ENCODE measurements at places on chromosomes 2 and 18.

GRCh38 chr2:44838116-44838790, 103.2 kb upstream of the SIX3 start:
- no peak for DNase-seq

GRCh38 chr18:37701967-37702366, 136.4 kb upstream of the CELF4 start:
- no peak for DNase-seq

- DNase-seq, result no peak
Observed at GRCh38 chr2:199019898-199020507, 437.7 kb downstream of the SATB2 start.

- no peak for DNase-seq
Observed at GRCh38 chr18:78138983-78139496, 840.6 kb upstream of the SALL3 start.

DNA sequence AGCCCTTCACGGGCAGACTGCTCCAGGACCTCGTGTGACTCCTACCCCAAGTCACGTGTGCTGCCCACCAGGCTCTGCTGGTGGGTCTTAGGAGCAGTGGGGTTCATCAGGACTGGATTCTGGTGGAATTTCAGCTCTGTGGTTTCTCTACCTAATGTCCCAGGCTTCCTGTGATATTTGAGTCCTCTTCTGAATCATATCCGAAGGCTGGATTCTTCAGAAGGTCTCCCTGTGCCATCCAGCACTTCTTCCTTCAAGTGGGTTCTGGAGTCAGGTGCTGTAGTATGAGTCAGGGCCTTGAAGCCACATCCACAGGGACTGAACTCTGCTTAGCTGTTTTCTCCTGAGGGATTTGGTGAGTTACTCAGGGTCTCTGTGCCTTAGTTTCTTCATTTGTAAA, 850.2 kb upstream of the CELF4 start:
- no peak for DNase-seq

DNA sequence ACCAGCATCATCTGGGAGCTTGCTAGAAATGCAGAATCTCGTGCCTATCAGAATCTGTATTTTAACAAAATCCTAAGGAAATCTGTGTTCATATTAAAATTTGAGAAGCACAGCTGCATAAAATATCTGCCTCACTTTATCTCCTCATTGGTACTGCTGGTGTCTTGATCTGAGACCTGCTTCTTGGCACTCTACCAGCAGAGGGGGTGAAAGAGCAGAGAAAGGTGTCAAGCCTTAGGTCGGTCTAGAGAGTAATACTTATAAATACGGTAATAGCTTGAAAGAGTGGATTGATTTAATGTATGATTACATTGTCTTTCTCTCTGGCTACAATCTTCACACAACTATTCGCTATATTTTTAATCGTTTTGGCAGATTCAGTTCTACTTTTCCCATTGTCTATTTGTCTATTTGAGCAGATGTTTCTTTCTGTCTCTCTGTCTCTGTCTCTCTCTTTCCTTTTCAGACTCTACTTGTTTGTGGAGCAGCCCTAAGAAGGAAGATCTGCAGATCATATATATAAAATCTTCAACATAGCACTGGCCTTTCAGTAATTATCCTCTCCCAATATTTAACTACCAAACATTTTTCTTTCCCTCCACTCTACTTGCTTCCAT, 1.7 kb upstream of the GCG start:
- DNase-seq, result peak; percentile 24

DNA sequence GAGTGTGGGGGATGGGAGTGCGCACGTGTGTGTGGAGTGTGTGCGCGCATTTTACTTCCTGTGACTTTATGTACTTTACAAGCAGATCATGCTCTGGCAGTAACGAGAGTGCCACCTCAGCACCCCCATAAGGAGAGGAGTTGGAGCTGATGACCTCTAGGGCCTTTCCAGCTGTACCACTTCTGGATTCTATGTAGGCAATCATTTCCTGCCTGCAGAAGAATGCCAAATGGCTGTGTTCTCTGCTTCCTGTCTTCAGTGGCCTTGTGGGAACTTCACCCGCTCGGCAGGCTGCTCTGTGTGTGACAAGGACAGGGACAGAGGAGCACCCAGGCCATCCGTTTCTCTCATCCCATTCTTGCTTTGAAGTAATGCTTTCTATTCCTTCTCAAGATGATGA, 22.8 kb upstream of the ZNF385B start:
- no peak for DNase-seq

DNA sequence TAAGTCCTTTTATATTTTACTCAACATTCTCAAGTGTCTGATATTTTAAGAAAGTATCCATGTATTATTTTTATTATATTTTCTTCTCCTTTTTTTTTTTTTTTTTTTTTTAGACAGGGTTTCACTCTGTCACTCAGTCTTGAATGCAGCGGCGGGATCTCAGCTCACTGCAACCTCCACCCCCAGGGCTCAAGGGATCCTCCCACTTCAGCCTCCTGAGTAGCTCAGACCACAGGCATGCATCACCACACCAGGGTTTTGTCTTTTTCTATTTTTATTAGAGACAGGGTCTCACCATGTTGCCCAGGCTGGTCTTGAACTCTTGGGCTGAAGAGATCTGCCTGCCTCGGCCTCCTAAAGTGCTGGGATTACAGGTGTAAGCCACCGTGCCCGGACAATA, 212.1 kb downstream of the TCF4 start:
- no peak for DNase-seq

GRCh38 chr18:36335476-36336279, 38.2 kb downstream of the FHOD3 start:
- DNase-seq, result no peak

DNA sequence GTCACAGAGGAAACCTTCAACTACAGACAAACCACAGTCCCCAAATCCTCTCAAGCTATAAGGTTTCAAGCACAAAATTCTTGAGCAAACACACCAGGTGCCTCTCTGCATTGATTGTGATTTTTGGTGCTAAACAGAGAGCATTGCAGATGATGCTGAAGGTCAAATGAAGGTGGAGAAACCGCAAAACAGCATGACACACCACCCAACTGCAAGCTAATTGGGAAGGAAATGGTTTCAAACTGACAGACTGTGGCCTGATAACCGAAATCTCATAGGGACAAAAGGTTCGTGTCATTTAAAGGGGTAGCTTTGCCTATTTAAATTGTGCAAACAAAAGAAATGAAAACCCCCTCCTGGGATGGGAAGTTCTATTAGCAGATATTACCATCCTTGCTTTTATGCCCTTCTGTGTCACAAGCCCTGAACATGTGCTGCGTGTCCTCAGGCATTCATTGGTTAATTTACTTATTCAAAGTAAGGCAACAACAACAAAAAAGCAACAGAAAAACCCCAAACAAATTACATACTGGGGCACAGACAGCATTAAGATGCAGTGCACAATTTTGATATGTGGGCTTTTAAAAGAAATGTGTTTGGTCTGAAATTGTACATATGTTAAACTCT, 154.9 kb downstream of the AQP4 start:
- no peak for DNase-seq

DNA sequence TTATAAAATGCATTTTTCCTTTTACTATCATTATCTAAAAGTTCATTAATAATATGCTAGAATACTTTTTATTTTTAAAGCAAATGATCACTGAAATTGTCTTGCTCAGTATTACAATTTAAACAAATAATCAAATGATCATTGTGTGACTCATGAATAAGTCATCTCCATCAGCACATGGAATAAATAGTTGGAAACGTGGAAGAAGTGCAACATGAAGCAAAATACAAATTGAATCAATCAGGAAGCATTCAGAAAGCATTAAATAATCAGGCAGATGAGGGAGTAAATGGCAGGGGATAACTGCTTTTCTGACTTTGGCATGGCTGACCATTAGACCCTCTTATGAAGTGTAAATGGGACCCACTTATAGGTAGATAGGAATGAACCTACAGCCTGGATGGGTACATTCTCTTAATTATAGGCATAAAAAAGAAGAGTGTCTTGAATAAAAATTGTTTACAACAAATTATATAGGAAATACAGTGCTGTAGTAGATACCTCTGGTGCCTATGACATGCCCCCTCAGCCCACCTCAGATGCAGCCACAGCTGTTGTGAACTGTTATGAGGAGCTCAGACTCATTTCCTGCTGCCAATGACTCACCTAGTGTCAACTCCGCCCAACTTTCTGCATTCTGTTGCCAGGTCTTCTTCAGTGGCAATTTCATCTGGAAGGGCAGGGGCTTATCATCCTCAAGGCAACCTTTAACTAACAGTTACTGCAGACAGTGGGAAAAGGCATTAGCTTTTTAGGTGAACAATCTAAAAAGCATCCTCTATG, 936.0 kb downstream of the TRIB2 start:
- DNase-seq, result no peak

GRCh38 chr18:58668897-58669296, 2.4 kb upstream of the MALT1 start:
- DNase-seq, result no peak

DNA sequence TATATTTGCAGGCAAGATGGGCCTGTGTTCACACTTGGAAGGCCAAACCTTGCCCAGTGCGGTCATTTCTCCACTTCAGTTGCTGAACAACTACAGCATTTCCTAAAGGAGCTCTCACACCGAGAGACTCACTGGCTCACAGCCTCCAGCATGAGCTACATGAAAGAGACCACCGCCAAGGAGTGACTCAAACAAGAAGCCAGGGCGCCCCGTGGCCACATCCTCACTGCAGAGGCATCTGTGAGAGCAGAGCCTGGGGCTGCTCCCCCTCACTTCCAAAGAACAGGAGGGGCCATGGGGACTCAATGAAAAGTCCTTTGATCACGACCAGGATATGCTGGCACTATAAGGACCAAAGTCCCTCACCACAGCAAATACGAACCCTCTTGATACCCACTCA, 50.0 kb downstream of the TMEM163 start:
- peak; percentile 74 for DNase-seq

DNA sequence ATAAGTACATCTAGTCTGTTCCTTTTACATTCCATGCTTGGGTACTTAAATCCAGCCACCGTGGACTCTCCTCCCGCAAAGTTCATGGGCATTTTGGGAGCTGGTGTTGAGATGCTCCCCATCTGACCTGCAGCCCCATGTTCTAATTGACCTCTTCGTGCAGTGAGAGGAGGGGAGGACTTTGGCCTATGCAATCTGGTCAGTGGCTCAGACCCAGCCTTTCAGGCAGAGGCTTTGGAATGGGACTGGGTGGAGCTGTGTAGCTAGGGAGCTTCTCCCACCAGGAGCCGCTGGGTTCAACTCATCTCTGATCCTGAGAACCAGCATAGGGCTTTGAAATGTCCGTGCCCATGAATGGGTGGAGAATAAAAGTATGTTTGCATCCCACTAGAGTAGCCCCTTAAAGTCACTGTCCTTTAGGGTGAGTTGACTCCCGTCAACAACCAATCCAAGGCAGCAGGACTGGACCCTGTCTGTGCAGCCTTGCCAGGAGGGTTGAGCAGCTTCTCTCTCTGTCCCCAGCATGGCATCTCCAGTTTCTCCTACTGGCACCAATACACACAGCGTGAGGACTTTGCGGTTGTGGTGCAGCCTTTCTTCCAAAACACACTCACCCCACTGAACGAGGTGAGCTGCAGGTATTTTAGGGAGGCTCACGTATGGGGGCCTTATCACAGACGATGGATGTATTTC, 120.0 kb upstream of the PPP1CB start:
- no peak for DNase-seq

GRCh38 chr2:30208453-30208852, 22.9 kb upstream of the LBH start:
- no peak for DNase-seq

DNA sequence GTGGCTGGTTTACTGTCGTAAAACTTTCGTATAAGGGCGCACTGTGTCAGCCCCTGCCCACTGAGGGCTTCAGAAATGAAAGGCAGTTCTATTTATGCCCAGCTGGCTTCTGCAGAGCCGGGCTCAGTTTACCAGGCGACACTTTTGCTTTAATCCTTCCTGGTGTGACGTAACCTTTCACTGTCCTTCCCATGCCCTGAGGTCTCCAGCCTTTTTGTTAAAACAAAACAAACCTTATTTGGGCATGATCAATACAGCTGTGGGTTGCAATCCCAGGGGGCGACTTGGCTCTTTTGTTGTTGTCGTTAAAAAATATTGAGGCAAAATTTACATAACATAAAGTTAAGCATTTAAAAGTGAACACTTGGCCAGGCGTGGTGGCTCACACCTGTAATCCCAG, 85.3 kb downstream of the AGAP1 start:
- DNase-seq, result no peak

- DNase-seq, result no peak
Observed at GRCh38 chr2:172293952-172294351, 133.4 kb upstream of the ITGA6 start.

DNA sequence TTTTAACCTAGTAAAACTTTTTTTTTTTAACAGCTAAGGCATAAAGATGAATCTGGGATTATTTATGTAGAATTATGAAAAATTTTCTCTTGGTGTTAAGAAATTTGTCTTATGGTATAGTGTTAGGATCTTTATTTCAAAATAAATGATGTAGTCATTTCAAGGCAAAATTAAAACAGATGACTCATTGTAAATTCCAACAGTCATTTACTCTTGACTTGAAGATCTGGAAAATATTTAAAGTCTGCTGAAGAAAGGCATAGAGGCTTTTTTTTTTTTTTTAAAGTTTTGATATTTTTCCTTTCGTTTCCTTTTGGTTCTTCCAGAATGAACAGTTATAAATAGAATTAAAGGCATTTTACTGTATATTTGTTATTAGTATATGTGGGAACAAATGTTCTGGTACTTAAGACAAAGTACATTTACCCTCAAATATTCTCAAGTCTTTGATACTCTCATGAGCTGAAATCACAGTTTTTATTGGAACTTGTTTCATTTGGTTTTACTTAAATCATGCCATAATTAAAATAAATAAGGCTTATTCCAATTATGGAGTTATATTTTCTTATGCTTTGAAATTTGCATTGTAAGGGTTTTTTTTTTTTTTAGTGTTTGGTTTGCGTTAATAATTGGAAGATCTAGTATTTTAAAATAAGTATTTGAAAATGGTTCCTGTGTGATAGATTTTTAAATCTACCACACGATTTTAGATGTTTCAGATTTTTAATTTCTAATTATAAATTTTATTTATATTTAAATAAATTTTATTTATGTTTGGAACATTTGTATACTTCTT, 29.9 kb downstream of the GLS start:
- DNase-seq, result no peak

GRCh38 chr2:130300258-130300969, 42.3 kb upstream of the IMP4 start:
- no peak for DNase-seq

- no peak for DNase-seq
Observed at GRCh38 chr2:47043891-47044239, 111.2 kb downstream of the STPG4 start.

GRCh38 chr18:28432339-28432738, 255.4 kb upstream of the CDH2 start:
- no peak for DNase-seq

- DNase-seq, result no peak
Observed at GRCh38 chr2:183037074-183037552, 1.1 kb downstream of the NCKAP1 start.

GRCh38 chr18:45689396-45689795, 34.6 kb upstream of the SLC14A1 start:
- DNase-seq, result no peak

- DNase-seq, result no peak
Observed at GRCh38 chr2:46886268-46887027, 29.2 kb downstream of the MCFD2 start.

- DNase-seq, result no peak
Observed at GRCh38 chr2:105490956-105491355, 92.1 kb upstream of the FHL2 start.

All from activated T-helper 9 cell treated with anti-CD3 and anti-CD28 coated beads, Interleukin-2, amount 50 U/mL, for 16 hours (primary cell).